ENCODE measurements at places on chromosomes 7 and 10.

DNA sequence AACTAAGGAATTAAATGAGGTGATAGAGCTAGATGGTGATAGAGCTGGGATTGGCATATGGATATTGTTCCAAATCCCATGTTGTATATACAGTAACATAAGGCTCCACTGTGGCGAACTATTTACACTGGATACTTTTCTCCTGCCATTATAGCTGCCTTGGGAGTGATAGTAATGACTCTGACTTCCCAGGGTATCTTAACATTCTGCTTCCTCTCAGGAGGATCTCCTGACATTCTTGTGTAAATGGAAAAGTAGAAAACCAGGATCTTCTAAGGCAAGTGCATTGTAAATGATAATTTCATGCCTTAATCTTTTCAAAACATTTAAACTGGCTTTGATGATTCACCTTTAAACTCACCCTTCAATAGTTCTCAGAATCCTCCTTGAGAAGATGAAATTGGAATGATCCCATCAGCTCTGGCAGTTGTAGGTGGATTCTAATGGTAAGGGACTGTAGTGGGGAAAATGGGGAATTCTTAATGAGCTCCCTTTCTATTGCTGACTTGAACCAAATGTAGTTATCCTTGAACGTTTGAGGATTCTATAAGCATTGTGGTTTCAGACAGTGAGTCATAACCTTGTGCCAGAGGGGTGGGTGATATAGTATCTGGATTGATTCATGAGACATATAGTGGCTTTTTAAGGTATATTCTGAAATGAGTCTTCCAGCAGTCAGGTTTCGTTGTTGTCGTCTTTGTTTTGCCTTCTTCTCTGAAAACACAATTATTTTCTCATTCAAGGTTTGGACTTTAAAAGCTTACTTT lies 450.0 kb downstream of the SUGCT start:
- DNase-seq = no peak

GRCh38 chr7:111750228-111750627 lies 187.9 kb upstream of the IMMP2L start:
- no peak for DNase-seq

DNA sequence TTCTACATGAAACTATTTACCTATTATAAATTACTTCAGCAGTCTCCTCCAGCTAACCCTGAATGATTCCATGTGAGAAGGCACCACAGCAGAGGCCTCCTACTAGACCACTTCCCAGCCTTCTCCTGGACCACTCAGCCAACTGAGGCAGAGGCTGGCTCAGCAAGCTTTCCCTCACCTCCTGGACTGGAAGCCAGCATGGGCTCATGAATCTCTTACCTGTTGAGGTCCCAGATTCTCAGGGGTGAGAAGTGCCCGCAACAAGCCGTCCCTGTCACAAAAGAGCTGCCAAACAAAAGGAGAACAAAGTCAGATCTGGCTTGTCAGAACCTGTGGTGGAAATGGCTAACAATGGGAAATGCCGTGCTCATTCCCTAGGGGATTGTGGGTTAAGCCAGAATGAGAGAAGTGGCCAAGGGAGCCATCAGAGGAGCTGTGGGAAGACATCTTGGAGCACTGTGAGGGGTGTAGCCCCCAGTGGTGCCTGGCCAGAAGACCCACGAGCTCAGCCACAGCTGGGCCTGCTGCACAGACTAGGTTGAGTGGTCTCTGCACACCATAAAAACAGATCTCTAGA lies 36.5 kb downstream of the DPCD start:
- no peak for DNase-seq

GRCh38 chr7:88546808-88547207 lies 212.7 kb upstream of the ZNF804B start:
- DNase-seq = no peak

DNA sequence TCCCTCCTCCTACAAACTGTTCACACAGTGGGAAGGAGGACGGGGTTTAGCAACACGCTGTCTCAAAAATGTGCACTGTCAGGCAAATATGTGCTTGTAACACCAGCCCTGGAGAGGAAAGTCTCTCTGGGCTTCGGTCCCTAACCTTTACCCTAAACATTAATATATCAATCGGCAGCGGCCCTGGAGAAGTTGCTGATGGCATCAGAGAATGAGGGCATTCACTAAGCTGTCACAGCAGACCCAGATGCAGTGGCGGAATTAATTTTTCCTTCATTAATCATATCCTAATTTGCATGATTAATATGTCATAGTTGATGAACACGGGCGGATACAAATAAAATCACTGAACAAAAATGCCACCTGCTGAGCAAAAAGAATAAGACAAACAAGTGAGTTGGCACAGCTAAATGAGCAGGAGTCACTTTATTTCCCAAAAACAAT lies 45.2 kb upstream of the INSIG1 start:
- DNase-seq = no peak

GRCh38 chr10:89543841-89544240 lies 8.4 kb upstream of the SLC16A12 start:
- no peak for DNase-seq

DNA sequence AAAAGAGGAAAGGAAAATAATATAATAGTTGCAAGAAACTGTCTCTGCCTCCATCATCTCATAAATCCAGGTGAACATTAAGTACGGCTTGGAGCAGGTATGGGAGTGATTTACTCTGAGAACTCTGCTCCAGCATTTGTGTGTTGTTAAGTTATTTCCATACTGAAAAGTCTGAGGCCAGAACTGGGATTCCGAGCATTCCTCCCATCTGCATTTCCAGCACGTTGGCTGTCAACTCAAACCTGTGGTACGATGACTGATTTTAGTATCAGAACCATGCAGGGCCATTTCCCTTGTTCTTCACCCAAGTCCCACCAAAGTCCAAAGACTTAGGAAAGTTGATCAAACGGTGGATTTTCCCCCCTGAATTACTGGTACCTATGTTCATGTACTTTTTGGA lies 104.9 kb downstream of the CREB5 start:
- no peak for DNase-seq

- DNase-seq = no peak
These were observed 79.8 kb downstream of the WDFY4 start for GRCh38 chr10:48764486-48764885.

- no peak for DNase-seq
These were observed 587 bp upstream of the CELF2 start for GRCh38 chr10:11017000-11017569.

DNA sequence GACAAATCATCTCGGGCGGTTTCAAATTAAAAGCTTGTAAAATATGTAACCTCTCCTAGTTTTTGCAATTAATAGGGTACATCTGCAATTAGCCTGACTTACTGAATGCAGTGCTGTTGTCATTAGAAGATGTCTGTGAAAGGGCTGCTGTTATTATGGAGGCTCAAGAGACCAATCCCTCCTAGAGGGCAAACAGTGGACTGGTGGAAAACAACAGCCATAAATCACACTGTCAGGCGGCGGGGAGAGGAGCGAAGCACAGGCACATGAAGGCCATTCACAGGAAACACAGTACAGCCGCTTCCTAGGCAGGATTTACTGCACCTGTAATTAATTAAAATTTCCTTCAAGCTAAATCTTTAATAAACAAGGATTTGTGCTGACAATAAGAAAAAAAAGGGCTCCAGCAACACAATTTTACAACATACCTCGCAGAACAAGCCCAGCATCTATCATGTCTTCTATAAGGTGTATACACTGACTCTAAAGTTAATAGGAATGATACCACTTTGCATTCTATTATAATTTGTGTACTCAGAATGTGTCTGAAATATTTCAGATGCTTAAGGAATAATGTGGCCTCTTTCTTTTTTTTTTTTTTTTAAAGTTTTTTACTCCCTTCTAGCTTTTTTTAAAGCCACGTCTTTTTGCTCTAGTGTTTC lies 50.7 kb downstream of the ERCC6 start:
- DNase-seq = no peak

DNA sequence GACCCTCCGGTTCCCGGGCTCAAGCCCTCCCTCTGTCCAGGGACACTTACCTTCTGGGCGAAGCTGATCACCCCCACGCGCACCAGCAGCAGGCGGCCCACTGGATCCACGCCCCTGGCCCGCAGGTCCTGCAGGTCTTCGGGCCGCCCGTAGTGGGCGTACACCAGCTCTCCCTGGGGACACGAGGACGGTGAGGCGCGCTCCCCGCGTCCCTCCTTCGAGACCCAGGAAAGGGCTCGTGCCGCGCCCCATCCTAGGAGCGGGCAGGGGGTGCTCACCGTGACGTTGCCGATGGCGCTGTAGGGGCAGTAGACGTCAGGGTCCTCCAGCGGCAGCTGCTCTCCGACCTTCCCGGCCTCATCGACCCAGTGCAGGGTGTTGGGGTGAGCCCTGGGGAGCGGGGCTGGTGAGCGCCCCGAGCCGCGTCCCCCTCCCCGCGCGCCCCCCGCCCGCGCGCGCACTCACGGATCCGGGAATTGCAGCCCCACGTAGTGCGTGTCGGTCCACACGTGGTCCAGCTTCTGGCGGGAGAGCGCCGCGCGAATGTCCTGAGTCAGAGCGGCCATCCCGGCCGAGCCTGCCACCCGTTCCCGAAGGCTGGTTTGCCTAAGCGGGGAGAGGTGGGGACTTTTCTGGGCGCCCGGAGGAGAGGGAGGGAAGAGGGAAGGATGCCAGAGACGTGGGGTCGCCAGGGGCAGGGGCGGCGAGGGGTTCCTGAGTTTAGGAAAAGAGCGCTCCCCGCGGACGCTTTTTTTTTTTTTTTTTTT lies 8.2 kb downstream of the TFR2 start:
- DNase-seq = peak; percentile 72

DNA sequence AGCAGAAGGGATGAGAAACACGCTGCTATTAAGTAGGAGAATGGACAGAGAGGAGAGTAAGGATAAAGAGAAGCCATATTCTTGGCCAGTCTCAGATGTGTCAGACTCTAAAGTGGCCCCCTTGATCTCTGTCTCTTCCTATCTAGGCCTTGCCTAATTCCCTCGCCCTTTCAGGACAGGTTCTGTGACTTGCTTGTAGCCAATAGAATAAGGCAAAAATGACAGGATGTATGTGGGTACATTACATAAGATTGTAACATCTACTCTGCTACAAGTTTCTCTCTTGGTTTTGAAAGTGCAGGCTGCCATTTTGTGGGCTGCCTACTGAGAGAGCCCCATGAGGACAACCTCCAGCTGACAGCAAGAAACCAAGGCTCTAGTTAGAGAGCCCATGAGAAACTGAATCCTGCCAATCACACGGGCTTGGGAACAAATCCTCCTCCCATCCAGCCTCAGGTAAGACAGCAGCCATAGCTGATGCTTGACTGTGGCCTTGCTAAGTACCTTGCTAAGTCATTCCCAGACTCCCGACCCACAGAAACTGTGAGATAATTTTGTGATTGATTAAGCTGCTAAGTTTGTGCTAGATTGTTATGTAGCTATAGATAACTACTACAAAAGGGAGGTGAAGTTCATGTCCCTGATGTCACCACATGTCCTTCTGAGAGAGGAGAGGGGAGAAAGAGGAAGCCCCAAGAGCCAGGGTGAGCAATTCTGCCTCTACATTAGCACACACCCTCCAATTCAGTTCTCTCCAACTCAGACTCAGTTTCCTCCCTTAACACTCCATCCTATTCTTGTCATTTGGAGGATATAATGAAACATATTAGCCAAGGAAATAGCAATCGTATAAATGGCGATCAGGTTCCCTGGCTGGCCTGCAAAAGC lies 185.5 kb downstream of the SGMS1 start:
- DNase-seq = no peak

DNA sequence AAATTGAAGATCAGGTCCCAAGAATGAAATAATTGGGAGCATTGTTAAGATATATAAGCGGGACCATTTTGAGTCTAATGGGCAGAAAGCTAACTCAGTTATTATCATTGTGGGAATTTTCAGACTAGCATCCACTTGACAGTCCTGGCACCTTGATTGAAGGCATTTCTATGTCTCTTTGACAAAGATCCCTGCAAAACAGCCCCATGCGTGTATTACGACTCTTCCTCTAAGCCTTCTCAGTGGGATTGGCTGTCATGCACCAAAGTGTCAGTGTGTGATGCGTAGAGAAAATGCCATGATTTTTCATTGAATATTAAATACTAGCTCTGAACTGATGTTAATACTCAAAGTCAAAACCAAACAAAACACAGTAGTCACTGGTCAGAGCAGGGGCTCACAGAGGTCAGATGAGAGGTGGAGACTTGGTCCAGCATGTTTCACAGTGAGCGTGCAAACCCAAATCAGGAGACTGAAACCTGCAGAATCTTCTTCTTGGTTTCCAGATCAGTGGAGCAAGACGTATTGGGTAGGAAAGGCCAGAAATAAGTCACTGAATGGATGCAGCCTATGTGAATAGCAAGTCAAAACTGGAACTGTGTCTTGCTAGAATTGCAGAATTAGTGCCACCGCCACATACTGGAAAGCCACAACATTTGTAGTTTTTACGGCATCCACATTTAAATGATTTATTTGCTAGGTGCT lies 303.6 kb upstream of the AKR1E2 start:
- no peak for DNase-seq

GRCh38 chr7:28390426-28390825 lies 21.9 kb upstream of the CREB5 start:
- DNase-seq = no peak

- DNase-seq = no peak
These were observed 77.1 kb downstream of the BMPER start for GRCh38 chr7:33982425-33982786.

DNA sequence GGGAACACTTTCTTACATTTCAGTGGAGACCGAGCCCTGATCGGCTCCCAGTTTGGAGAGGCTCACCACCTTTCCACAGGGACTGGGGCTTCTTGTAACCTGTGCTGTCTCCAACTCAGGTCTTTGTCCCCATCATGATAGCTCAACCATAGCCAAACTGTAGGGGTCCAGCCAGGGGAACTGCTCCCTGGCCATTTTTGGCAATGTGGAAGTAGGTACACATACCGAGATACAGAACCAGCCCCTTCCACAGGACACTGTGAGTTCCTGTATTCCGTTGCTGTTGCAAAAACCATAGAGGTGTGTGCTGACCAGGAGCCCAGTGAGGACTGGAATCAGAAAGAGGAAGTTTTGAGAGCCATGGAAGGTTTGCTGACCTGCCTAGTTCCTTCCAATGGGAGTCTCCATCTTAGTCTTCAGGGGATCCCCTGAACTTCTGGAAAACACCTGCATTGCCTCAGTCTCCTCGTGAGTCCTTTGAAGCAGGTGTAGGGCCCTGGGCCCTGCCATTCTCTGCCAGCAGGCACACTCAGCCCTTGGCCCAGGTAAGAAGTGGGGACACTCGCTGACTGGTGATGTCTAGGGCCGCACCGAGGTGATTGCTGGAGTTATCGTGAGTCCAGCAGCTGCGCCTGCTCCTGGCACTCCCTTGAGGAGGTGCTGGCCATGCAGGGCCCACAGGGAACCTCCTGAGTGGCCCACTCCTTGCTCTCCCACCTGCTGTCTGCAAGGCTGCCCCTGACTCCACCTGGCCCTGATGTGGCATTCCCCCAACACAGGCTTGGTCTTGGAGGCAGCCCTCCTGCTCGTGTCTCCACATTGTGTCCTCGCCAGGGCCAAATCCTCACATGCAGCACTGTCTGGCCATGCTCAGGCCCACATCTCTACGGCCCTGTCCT lies 11.2 kb downstream of the WDFY4 start:
- DNase-seq = no peak

DNA sequence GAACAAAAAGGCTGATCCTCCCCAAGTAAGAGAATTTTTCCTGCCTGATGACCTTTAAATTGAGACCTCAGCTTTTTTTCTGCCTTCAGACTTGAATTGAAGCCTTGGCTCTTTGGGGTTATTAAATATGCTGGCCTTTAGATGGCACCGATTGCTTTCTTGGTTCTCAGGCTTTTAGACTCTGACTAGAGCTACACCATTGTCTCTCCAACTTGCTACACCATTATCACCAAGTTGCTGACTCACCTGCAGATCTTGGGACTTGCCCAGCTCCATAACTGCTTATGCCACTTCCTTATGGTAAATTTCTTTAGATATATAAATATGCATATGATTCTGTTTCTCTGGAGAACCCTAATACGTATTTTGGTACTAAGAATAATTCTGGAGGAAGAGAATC lies 3.1 kb upstream of the ABCA13 start:
- no peak for DNase-seq

All from CD8-positive, alpha-beta T cell (primary cell).